ENCODE measurements at places on chromosomes 6 and 20. TPM values are rescaled to one million over a fixed set of nuclear protein-coding genes. Genes with fewer than 3 reads are reported as not detected.

Gene OLIG3
- not detected for total RNA-seq

Gene FKBP1C
- total RNA-seq: 0.38 TPM

Gene CST1
- 13.2 TPM for total RNA-seq

Gene MATN4
- total RNA-seq: not detected

Gene SPATS1
- total RNA-seq: not detected

Gene DCDC2
- 1.7 TPM for total RNA-seq

Gene BPIFA2
- total RNA-seq: not detected

Gene ENPP5
- 5.6 TPM for total RNA-seq

Gene KCNK16
- total RNA-seq: not detected

Gene NPEPL1
- 21.4 TPM for total RNA-seq

Gene DLL1
- total RNA-seq: 0.38 TPM

Gene TOX2
- 1.4 TPM for total RNA-seq

Gene GPR6
- total RNA-seq: not detected

Gene ZBP1
- not detected for total RNA-seq

Gene LAMA5
- total RNA-seq: 35.7 TPM

Gene WFDC5
- total RNA-seq: not detected

All from regular cardiac myocyte (primary cell).